ENCODE measurements at places on chromosomes 2 and 18.
A peak's percentile ranks its signal among the peaks of the same experiment; 100 is the strongest.

- DNase-seq, result no peak
These were observed 428.7 kb upstream of the ACVR2A start for GRCh38 chr2:147416099-147416498.

DNA sequence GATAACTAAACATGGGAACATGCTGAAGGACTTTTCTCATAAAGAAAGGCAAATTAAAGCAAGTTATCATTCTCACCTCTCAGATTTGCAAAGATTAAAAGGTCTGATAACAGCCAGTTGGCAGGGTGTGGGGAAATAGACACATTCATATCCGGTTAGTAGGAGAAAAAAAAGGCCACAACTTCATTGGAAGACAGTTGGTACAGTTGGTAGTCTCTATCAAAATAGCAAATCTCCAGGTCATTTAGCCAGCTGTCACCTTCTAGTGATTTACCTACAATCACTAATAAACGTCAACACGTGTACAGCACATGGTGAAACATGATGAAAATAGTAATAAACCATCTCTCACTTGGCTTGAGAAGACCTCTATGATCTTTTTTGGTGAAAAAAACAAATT, 16.6 kb downstream of the INPP5D start:
- DNase-seq, result no peak

DNA sequence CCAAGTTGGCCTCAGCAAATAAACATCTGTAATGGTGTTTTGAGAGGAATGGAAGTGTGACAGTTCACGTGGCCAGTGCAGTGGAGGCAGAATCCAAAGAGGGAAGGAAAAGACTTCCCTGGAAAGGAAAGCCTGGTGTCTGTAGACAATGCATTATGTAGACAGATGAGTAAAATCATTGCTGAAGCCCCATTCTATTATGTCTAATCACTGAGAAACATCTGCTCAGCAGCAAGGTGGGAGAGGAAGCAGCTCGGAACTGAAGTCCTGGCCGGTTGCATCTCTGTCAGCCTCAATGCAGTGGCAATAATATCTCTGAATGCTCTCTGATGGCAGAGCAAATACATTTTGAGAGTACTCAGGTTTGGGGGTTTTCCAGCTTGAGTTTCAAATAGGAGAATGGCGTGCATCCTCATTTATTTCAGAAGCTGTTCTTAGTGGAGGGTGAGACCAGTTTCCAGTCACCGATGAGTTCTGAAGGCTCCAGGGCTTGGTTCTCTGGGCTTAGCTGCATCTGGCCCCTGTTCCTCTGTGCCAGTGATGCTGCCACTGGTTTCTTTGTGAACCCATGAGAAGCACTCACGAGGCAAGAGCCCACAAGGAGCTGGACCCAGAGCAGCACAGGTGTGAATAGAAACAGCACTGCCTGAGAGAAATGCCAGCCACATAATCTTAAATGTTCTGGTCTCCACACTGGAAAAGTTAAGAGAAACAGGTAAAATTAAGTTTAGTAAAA, 63.3 kb downstream of the RPIA start:
- no peak for DNase-seq

DNA sequence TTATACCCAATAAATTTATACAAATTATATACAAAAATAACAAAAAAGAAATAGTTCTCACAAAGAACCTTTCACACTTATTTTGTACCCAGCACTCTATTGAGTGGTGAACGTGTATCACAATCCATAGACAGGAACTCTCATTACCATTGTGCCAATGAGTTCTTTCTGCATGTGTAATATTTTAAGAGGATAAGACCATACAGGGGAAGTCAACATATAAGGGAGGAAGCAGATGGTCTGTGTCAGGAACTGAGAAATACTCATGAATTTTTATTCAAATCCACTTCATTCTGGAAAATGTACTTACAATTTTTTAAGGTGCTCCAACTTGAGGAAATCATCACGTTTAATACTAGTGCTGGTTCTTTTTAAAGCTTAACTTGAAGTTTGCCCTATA, 27.1 kb upstream of the ELOA2 start:
- no peak for DNase-seq

- DNase-seq, result no peak
These were observed 285.1 kb downstream of the SLC4A3 start for GRCh38 chr2:219912491-219912921.

DNA sequence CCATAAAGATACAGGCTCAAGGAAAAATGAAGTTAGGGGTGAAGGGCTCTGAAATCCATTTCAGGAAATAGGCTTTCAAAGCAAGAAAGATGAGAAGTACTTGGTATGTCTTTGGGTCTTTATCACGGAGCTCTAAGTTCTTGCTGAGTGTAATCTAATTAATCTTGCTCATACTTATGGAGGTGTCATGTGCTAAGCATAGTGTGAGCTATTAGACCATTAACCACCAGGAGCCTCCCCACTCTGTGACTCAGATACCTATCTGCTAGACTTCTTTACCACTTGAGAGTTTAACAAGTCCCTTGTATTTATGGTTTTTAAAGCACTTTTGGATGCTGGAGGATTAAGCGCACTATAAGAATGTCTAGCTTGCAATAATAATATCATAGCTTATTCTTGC, 678.7 kb downstream of the EPHA4 start:
- no peak for DNase-seq

GRCh38 chr2:42336361-42336965, 24.6 kb downstream of the COX7A2L start:
- no peak for DNase-seq

DNA sequence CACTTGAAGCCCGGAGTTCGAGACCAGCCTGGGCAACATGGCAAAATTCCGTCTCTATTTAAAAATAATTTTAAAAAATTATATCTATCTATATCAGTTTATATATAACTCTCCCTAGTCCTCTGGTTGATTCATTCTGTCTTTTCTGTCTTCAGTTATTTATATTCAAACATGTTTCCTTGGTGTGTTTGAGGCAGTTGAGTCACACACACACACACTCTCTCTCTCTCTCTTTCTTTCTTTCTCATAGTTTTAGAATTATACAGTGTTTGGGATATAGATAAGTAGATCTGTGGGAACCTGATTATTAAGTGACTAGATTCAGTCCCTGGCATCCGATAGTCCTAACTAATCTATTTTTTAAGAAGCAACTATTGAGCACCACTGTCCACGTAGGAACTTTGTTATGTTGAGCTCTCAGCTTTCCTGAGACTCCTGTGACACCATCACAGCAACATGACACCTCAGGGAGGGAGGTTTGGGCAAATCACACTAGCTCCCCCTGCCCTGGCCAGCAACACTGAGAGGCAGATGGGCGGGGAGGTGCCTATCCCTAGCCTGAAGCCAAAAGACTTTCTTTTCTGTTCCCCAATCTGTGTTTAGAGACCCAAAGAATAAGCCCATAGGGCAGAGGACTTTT, 482.7 kb downstream of the DLGAP1 start:
- DNase-seq, result no peak

GRCh38 chr18:63004466-63005089, 289.2 kb downstream of the PHLPP1 start:
- DNase-seq, result no peak

DNA sequence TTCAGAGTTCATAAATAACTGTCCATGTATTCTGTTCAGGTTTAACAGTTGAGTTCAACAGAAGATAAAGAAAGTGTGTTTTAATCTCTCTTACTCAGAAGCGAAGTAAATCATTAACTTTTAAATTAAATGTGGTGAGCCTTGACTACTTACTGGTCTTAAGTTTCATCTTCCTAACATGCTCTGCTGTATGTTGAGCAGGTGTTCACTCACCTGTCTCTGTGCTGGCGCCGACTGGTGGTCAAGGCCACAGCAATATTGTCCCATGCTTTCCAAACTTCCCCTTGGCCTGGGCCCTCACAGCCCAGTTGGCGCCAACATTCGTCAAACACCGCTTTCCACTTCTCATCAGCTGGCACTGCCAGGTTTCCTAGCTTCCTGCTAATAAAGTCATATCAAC, 17.0 kb upstream of the MPP4 start:
- DNase-seq, result no peak

GRCh38 chr2:25566094-25566493, 107.3 kb downstream of the DTNB start:
- no peak for DNase-seq

- peak; percentile 28 for DNase-seq
These were observed 80.7 kb upstream of the MEX3C start for GRCh38 chr18:51278045-51278649.
